D721Med (cell line): ENCODE measurements at places on chromosomes 6 and 20.

DNA sequence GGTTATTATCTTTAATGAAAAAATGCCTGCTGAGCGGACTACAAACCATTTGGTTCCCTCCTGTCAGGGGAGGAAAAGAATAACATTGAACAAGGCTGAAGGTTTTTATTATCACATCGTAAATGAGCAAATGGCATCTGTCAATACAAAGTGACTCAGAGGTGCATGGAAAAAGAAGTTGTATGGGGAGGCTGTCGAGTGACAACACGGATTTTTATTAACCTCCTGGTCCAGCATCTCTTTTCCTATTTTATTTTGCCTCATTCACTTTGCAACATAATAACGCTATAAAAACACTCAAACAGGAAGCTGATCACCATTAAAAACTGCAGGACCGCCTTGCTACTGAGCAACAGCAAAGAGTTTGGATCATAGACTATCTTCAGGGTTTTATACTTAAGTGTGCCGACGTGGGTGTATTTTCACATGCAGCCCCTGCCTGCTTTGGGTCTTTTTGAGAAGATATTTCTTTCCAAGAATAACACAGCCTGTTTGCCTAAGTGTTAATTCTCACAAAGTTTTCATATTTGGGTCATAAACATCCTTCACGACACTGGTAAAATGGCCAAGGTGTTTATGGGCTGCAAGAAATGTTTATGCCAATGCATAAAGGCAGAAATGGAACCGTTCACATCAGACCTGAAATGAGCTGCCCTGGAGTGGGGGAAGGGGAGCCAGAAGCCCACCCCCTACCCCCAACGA lies 132.1 kb upstream of the SALL4 start:
- DNase-seq = no peak

GRCh38 chr6:134938896-134939295 lies 11.0 kb downstream of the ALDH8A1 start:
- DNase-seq = no peak

DNA sequence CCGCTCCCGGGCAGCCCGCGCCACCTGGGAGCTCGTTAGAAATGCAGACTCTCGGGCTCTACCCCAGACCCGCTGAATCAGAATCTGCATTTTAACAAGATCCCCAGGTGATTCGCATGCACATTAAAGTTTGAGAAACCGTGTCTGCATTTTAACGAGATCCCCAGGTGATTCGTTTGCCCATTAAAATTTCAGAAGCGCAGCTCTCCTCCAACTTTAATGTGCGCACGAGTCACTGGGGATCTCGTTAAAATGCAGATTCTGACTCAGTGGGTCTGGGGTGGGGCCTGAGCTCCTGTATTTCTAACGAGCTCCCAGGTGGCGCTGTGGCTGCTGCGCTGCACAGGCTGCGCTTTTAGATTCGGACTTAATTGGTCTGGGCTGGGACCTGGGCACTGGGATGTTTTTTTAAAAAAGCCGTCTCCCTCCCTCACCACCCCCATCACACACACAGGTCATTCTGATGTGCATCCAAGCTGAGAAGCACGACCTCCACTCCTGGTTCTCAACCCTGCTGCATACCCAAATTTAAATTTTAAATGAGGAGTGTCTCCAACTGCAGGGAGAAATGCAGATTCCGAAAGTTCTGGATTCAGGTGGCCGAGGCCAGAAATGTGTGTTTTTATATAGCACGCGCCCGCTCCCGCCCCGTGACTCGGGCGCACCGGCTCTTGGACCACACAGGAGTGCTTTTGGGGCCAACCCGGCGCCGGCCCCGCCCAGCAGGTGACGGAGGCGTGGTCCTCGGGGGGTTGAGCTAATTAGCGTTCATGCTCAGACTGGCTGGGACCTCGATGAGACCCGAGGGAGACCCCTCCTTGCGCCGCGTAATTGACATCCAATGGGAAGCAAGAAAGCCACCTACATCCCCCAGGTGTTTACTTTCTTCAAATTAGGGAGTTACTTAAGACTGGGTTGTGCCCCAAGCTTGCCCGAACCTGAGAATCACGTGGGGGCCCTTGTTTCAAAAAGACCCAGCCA lies 85.8 kb downstream of the ZFP64 start:
- no peak for DNase-seq

GRCh38 chr20:35598476-35598875 lies 17.2 kb upstream of the SPAG4 start:
- DNase-seq = no peak

DNA sequence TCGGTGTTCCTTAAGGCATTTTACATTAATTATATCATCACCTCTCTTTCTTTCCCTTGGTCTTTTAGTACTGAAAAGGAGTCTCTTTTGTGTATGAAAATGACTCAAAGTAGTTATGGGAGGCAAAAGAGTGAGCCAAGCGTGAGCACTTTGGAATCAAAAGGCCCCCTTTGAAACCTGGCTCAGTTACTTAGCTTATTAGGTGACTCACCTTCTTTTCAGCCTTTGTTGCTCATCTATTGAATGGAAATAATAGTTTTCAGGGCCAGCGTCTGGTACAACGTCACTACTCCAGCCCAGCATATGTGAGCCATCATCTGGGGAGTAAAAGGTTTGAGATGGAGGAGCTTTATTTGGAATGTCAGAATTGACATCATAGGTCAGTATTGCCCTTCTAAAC lies 147.4 kb upstream of the SCGN start:
- DNase-seq = no peak

- DNase-seq = no peak
These were observed 217.6 kb upstream of the DTNBP1 start for GRCh38 chr6:15880262-15880973.

DNA sequence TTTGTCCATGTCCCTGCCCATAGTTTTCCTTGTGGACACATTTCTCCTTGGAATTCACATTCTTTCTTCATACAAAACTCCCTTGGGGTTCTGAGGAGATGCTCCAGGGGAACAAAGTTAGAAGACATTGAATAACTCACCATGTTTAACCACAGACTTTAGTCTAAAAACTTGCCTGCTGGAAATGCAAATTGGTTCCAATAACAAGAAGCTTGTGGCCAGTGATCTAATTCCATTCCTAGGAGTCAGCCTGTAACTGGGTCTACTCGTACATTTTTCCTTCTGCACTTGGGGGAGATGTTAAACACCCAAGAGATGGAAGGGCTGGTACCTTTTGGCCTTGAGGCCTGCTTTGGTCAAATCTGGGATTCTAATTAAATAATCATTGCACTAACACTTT lies 60.2 kb downstream of the SCML4 start:
- DNase-seq = no peak

- DNase-seq = no peak
These were observed 45.9 kb downstream of the IGF2R start for GRCh38 chr6:160014869-160015182.

GRCh38 chr6:117288083-117288715 lies 22.8 kb downstream of the VGLL2 start:
- no peak for DNase-seq

DNA sequence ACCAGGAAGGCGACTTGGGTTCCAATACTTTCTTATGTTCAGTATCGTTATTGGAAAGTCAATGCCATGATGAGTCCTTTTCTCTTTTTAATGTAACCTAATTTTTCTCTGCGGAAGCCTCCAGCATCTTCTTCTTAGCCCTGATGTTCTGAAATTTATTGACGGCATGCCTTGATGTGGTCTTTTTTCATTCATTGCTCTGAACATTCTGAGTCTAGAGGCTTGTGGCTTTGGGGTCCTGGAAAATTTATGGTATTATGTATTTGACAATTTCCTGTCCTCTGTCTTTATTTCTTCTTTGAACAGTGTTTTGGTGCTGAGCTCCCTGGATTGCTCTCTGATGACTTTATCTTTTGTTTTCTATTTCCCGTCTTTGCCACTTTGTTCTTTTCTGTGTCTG lies 28.7 kb upstream of the MAS1 start:
- DNase-seq = no peak

GRCh38 chr6:20879121-20879520 lies 344.9 kb downstream of the CDKAL1 start:
- no peak for DNase-seq
